DMS153 (cell line): ENCODE measurements at places on chromosomes 11 and 22.

DNA sequence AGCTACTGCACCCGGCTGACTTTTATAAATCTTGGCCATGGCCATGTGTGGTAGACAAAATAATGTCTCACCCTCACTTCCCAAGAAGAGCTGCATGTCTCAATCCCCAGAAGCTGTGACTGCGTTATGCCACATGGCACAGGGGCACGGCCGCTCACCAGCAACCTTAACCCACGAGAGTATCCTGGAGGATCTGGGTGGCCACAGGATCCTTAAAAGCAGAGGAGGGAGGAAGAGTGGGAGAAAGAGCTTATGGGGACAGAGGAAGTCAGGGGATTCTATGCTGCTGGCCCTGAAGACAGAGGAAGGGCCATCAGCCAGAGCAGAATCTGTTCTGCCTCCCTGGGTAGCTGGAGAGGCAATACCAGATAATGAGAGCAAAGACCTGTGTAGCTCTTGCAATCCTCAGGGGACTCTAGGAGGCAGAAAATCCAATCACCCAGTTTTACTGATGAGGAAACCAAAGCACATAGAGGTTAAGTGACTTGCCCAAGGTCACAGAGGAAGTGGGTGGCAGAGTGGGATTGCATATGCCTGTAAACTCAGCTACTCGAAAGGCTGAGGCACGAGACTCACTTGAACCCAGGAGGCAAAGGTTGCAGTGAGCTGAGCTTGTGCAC, 55.3 kb downstream of the CELSR1 start:
- DNase-seq = no peak

DNA sequence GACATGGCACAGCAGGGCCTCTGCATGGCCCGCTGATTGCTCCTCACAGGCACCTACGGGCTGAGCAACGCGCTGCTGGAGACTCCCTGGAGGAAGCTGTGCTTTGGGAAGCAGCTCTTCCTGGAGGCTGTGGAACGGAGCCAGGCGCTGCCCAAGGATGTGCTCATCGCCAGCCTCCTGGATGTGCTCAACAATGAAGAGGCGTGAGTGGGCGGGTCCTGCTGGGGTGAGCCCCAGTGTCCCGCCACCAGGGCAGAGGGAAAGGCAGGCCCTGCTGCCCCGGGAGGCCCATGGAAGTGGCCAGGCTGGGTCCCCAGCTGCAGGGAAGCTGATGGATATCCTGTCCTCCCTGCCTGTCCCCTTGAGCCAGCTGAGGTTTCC, 18.6 kb upstream of the DGCR8 start:
- DNase-seq = no peak

DNA sequence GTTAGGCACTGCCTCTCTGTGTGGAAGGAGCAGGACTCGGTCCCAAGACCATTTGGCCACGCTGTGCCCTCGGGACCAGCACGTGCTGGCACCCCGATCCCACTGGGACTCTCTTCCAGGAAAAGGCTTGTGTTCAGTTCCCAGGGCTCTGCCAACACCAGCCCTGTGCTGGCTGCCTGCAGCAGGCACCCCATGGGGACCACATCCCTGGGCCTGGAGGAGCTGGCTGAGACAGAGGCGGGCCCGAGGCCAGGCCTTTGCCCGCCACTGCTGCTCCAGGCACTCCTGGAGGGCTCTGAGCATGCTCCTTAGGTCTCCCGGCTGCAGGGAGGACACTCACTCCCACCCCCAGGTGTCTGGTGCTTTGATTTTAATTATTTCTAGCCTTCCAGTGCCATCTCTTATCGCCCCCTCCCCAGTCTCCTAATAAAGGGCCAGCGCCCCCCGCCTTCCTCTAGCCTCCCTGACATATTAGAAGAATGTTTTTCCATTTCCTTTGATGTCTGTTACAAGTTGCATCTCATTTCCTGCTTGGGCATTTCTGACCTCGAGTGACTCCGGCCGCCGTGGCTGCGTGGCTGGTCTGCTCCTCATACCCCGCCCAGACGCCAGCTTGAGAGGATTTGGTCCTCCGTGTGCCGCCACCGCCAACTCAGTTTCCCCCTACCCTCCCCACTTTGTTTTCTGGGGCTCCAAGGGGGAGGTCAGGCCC, 14.4 kb downstream of the CDKN1C start:
- no peak for DNase-seq

- DNase-seq = no peak
Measured at GRCh38 chr11:74288911-74289310, 22.5 kb downstream of the P4HA3 start.

DNA sequence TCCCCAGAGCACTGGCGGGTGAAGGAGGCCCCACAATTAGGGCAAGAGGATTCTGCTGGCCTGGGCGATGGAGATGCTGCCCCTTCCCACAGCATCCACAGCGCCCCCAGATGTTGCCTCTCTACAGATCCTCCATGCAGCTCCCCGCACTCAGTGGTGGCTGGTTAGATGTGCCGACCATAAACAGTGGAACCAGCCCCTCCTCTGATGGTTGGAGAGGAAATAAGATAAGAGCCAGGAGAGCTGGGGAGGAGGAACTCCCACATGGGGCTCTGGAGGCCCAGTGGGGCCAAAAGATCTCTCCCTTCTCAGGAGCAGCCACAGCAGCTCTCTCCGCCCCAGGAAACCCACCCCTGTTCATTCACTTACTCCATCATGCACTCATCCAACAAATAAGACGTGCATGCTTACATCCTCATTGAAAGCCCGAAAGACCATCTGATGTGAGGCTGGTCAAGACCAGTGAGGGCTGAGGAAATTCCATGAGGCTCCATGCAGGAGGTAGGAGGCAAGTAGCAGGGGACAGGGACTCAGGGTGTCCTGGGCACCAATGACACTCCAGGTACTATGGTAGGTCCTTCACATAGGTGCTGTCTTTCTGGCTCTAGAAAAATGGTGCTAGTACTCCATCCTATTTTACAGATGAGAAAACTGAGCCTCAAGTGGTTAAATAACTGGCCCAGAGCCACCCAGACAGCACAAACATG, 1.5 kb downstream of the PTGDR2 start:
- no peak for DNase-seq

DNA sequence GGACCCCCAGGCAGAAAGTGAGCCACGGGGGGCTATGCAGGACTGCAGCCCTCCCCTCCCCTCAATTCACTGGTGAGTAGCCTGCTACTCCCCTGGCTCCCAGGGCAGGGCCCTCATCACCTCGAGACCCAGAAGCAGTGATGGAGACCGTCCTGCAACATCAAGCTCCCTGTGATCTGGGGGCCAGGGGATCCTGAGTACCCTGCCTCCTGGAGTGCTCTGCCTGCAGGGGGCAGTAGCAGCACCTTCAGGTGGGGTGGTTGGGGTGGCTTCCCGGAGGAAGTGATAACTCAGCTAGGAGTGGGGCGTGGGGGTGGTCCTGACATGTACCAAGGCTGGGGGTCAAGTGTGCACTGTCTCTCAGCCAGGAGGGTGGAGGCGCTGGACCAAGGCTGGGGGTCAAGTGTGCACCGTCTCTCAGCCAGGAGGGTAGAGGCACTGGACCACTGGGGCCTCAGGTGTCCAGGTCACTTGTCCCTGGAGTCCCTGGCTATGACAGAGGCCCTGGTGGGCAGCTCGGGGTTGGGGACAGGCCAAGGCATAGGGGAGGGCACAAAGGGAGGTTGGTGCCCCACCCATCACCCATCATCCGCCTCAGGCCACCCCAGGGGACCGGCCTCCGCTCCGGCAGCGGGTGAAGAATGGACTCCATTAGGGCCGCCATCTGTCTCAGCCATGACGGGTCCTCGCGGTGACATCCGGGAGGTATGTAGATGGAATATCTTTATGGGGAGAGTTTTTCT, 9.4 kb downstream of the RTN4R start:
- DNase-seq = no peak

DNA sequence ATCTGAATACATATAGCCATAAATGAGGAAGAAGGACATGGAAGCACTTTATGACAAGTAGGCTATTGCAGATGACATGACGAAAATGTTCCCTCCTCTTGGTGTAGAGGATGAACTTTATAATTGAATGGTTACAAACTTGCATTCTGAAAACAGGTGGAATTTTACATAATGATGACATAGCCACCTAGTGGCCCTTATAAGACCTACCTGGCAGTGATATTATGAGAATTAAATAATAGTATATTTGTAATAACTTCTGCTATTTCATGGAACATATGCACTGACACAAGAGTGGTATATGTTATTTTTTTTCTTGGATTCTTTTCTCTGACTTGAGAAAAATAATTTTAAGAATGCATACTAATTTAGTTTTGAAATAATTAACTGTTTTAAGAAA, 22.9 kb downstream of the TRIM22 start:
- DNase-seq = no peak

- no peak for DNase-seq
Measured at GRCh38 chr11:128926437-128927107, 16.1 kb downstream of the TP53AIP1 start.

DNA sequence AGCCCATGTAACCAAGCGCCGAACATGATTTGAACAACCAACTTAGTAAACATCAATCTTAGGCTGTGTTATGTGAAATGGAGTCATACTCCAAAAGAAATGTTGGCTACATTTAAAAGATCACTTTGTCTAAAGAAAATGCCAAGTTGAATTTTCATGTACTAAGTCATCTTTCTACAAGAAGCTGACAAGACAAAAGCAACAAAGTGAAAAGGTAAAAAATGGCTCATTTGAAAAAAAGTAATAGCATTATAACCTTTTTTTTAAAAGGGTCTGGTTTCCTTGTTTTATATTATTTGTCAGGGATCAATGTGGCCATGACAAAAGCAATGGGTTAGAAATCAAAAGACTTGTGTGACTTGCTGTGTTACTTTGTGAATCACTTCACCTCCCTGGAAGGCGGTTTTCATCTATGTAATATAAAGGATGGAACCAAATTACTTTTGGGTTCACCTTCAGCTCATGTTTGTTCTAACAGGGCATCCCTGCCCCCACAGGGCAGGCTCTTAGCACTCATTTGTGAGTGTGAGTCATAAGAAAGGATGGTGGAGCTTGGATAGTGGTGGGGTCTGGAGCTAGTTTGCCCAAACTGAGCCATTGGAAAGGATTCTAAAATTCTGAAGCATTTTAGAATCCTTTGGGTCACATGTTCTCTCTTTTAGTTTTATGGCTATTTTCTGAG, 131.9 kb upstream of the MTMR2 start:
- DNase-seq = no peak
